ENCODE measurements at places on chromosomes 13 and 19. TPM values are rescaled to one million over a fixed set of nuclear protein-coding genes. Genes with fewer than 3 reads are reported as not detected.

DNA sequence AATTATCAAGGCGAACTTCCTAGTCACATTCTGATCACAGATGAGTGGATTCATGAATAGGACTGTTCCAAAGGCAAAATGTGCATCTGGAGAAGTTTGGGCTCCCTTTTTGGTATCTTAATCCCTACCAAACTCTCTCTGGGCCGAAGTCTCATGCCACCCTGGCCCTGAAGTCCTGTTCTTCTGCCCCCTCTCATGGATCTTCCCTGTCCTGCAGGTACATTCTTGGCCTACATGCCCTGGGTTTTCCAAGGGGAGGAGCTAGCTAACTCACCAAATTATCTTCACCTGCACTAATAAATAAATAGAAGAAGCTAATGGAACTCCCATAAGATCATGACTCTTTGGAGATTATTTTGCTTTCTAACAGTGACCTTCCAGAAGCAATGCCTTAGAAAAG is 50.3 kb downstream of the SERTM1 start:
- no peak for DNase-seq

GRCh38 chr13:19861762-19862161 is 1.7 kb downstream of the ZMYM5 start:
- DNase-seq, result no peak

Gene CTXN1
- 0.37 TPM for total RNA-seq

- no peak for DNase-seq
Observed at GRCh38 chr13:27907121-27907787, 12.5 kb upstream of the PDX1 start.

DNA sequence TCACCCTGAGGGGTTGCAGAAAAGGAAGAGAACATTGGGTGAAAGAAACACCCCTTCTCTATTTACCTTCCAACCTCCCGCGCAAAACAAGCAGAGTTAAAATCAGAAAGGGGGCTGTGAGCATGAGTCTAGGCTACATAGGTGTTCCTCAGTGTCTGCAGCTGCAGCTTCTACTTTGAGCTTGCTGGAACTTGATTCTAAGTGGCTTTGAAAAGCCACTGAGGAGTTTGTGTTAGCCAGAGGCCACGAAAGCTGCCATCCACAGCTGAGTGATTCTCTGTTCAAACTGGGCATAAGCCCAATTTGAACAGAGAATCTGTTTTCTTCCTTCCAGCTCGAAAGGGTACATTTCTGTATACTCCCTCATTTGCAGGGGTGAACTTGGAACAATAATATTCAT is 343.9 kb downstream of the PCDH9 start:
- peak; percentile 29 for DNase-seq

Gene CBLC
- not detected for total RNA-seq

Gene UBE2L5
- not detected for total RNA-seq

- peak; percentile 82 for DNase-seq
Observed at GRCh38 chr13:67101730-67102467, 128.2 kb downstream of the PCDH9 start.

Gene PEX11G
- total RNA-seq, result 1.1 TPM

DNA sequence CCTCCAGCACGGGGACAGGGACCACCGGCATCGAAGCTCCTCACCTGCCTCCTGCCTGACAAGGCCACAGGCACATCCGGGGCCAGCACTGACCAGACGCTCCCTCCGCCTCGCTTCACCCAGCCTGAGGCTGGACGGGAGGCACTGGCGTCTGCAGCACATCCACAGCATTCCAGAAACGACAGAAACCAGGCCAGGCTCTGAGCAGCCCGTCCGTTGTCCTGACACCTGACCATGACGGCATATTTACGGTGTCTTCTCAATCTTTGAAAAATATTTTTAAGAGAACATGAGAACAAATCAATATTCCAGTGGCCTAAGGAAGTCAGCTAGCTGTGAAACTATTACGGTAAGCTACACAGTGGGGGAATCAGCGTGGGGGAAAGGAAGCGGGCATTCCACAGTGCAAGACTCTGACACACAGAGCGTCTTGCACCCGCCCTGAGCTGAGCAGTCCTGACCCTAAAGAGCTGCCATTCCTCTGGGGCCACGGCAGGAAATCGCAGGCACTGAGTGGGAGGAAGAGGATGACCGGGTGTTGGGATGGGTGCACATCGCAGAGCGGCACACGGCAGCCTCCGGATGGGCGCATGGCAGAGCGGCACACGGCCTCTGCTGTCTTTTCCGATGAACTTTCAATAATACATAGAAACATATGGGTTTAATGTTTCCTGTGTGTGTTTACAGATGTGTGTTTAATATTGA is 26.8 kb downstream of the RASA3 start:
- no peak for DNase-seq

DNA sequence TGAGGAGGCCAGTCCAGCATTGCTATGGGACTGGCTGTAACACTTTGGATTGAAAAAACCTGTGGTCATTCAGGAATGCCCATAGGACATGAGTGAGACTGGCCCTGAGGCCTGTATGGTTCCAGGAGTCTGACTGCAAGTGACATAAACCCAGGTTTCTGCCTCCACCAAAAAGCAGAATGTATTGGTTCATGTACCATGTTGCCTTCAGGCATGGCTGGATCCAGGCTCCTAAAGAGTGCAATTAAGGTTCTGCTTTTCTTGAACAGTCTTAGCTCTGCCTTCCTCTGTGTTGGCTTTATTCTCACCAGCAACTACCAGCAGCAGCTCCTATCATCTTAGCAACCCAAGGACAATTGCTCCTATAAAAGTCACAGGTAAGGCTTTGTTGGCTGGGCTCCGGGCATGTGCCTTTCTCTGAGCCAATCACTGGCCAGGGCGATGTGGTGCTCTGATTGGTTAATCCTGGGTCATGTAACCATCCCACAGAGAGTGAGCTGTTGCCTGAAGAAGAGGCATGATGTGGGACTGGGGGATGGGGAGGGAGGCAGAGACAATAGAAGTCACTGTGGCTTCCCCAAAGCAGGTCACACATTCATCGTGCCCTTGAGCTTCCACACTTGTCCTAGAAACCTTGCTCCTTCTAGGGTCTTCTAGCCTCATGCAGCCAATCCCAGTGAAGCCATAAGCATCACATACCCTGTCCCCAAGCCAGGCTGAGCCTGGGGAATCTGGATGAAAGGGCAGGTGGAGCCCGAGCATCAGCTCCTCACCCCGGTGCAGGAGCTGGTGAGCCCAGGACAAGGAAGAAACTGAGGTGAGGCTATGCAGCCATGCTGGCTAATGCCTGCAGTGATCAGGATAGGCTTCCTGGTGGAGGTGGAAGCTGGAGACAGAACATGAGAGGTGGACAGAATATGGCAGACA is 123.9 kb downstream of the URI1 start:
- DNase-seq, result peak; percentile 22

DNA sequence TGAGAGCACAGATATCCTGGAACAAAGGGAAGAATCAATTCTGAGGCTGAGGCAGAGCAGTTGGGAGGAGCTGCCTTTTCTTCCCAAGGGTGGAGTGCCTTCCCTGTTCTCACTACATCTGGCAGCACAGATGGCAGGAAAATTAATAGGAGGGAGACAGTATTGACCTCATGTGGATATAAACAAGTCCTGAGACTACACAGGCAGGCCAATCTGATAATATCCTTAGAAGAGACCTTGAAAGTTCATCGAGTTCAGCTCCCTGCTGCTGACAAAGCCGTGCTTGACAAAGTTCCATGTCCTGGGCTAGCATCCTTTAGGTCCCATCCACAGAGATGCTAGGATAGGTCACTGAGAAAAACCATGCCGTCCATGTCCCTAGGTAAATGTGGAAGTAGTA is 1451.5 kb downstream of the EFNB2 start:
- no peak for DNase-seq

Gene RHPN2
- total RNA-seq, result 25.9 TPM

Gene PRODH2
- not detected for total RNA-seq

DNA sequence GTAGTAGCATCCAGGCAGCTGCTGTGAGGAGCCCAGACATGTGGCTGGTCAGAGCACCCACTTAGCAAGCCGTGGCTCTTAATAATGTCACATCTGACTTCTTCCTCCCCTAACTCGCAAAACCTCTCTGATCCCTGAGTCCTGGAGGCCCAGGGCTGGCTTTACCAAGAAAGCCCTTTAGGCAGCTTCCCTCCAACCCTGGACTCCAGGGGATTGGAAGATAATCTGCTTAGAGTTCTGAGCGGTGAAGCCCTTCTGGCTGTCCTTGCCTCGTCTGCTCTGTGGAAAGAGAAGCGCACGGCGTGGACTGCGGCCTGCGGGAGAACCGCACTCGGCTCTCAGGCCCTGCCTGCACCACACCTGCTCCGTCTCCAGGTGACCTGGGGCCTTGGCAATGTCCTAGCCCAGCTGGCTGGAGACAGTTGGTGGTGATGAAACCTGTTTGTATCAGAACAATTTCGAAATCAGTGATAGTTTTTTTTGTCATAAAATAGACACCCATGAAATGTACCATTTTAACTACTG is 64.5 kb upstream of the MCF2L start:
- DNase-seq, result no peak

GRCh38 chr19:374183-374885 is 29.7 kb upstream of the MIER2 start:
- no peak for DNase-seq

Gene KIR3DL1
- not detected for total RNA-seq

All from SK-MEL-5 (cell line).